ENCODE measurements at places on chromosomes 1 and 21.
A peak's percentile ranks its signal among the peaks of the same experiment; 100 is the strongest.

DNA sequence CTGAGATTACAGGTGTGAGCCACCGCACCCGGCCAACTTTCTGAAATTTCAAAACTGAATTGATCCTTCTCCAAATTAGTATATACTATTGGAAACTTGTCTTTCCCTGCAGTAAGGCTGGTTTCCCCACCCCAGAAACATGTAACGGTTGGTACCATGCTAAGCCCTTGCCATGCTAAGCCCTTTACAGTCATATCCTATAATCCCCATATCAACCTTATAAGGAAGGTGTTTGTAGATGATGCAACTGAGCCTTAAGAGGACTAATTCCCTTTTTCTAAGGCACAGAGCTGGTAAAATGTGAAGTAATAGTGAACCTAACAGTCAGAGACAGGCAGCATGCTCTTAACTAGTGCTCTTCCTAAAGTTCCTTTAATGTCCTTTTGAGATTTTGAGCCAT is 413.7 kb downstream of the DISC1 start:
- no peaks in the 10 kb centered on the region for H3K36me3 ChIP-seq
- no peak overlapping the region for H3K4me3 ChIP-seq
- no peak for DNase-seq
- H3K4me1 ChIP-seq: peaks cover 8% of the 10 kb centered on the region

DNA sequence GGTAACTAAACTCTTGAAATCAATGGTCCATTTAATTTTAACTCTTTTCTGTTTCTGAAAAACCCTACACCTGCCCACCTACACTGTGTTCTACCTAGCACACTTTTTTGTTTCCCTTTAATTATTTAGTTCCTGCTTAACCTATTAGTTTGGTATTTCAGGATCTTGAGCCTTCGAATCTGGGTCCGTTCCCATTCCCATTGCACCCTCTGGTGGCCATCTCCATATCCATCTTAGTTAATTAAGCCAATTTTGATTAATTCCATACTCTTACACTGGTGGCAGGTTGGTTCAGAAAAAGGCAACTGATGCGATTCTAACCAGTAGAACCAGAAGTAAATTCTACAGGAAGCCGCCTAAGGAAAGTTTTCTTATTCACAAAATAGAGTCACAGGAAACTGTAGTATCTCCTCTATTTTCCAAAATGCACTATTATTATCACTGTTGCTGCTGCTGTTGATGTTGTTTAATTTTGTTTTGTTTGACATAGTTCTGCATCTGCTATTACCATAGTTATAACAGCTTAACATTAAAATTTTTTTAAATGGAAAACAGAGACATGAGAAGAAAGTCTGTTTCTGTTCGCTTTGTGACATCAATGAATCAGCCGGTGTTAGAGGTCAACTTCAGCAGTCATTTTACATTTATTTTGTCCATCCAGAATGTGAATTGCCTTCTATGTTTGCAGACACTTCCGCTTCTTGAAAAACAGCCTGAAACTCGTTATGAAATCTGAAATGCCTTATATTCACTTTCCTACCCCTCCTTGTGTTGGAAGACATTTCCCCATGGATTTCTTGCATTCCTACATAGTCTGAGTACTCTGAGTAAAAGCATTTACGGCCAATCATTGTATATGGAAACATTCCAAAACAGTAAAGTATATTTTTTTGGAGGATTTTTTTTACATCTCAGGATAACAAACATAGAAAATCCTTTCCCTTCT is 115.5 kb upstream of the NCAM2 start:
- H3K27me3 ChIP-seq: no peaks in the 10 kb centered on the region
- DNase-seq: peak; percentile 16
- H3K4me3 ChIP-seq: no peak overlapping the region
- H3K4me1 ChIP-seq: no peaks in the 10 kb centered on the region

- DNase-seq: no peak
- H3K36me3 ChIP-seq: no peaks in the 10 kb centered on the region
- H3K4me1 ChIP-seq: no peaks in the 10 kb centered on the region
- H3K27ac ChIP-seq: no peak overlapping the region
These were observed 55.0 kb downstream of the NTMT2 start for GRCh38 chr1:170200621-170201397.

DNA sequence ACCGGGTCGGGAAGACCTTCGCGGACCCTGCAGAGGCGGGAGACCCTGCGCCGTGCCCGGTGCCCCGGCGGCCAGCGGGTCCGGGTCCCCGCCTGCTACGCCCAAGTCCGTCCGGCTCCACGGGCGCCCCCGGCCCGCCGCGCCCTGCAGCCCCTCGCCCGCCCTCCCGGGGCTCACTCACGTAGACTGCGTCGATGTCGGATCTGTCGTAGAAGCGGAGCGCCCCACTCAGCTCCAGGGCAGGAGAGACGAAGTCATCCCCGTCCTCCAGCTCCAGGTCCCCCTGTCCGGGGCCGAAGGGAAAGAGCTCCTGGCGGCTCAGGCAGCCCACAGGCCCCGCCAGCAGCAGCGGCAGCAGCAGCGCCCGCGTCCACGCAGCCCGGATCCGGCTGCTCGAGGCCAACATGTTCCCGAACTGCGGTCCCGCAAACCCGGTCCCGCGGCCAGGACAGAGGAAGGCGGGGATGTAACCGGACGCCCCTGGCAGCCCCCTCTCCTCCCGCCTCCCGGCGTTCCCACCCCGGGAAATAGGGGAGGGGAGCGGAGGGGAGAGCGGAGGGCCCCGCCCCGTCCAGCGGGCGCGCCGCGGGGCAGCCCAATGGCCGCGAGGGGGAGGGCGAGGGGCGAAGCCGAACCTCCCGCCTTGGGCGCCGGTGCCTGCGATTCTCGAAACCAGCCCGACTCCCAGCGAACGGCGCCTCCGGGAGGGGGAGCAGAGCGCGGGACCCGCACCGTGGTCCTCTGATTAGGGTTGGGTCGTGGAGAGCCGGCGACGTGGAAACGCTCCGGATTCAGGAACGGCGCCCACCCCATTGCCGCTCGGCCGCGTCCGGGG is at the start of gene NID1:
Gene NID1, minus strand, starts transcription at position 417 of the 835 bp plus-strand sequence. Its CDS starts 11 bp downstream, at position 406.
- DNase-seq: peak; percentile 75
- no peaks in the 10 kb centered on the region for H3K27me3 ChIP-seq

- no peaks in the 10 kb centered on the region for H3K4me1 ChIP-seq
- H3K4me3 ChIP-seq: no peak overlapping the region
These were observed 108.9 kb upstream of the ADAR start for GRCh38 chr1:154716614-154717527.

DNA sequence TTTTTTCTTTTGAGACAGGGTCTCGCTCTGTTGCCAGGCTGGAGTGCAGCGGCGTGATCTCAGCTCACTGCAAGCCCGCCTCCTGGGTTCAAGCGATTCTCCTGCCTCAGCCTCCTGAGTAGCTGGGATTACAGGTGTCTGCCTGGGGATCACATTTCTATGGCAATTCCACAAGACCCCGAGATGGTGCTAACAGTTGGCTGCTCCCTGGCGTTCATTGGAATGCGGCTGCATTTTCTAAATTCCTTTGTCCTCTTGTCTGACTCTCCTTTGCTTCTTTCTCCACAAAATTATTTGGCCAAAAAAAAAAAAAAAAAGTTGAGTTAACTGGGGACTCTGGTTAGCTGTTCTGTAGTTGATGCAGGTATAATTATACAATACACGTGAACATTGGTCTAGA is 176.4 kb downstream of the ETS2 start:
- no peaks in the 10 kb centered on the region for H3K36me3 ChIP-seq
- H3K4me1 ChIP-seq: peaks cover 6% of the 10 kb centered on the region
- no peak for DNase-seq
- no peaks in the 10 kb centered on the region for H3K27me3 ChIP-seq
- no peak overlapping the region for H3K4me3 ChIP-seq
- H3K27ac ChIP-seq: no peak overlapping the region

DNA sequence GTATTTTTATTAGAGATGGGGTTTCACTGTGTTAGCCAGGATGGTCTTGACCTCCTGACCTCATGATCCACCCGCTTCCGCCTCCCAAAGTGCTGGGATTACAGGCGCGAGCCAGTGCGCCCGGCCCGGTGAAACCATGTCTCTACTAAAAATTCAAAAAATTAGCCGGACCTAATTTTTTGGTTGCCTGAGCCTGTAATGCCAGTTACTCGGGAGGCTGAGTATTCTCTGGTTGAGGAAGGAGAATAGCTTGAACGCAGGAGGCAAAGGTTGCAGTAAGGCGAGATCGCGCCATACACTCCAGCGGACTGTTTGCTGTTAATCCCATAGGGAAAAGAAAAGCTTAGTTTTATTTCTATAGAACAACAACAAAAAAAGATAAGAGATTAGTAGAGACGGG is 29.9 kb upstream of the HJV start:
- H3K4me3 ChIP-seq: no peak overlapping the region
- H3K27me3 ChIP-seq: no peaks in the 10 kb centered on the region
- no peak for DNase-seq
- no peaks in the 10 kb centered on the region for H3K4me1 ChIP-seq

GRCh38 chr1:173532237-173532636 is 55.1 kb downstream of the PRDX6 start:
- H3K4me1 ChIP-seq: no peaks in the 10 kb centered on the region
- DNase-seq: no peak
- H3K27ac ChIP-seq: no peak overlapping the region
- no peak overlapping the region for H3K4me3 ChIP-seq
- no peaks in the 10 kb centered on the region for H3K36me3 ChIP-seq
- H3K27me3 ChIP-seq: no peaks in the 10 kb centered on the region

GRCh38 chr1:27858072-27858948 is 14.0 kb upstream of the THEMIS2 start:
- no peaks in the 10 kb centered on the region for H3K27me3 ChIP-seq
- DNase-seq: peak; percentile 81
- H3K36me3 ChIP-seq: no peaks in the 10 kb centered on the region
- H3K4me1 ChIP-seq: peaks cover under 1% of the 10 kb centered on the region
- no peak overlapping the region for H3K27ac ChIP-seq
